ENCODE measurements at places on chromosomes 7 and 10. TPM values are rescaled to one million over a fixed set of nuclear protein-coding genes. Genes with fewer than 3 reads are reported as not detected.
A peak's percentile ranks its signal among the peaks of the same experiment; 100 is the strongest.

Gene ZPBP
- total RNA-seq, result not detected

Gene RTKN2
- total RNA-seq, result 3.7 TPM

Gene CFAP46
- not detected for total RNA-seq

DNA sequence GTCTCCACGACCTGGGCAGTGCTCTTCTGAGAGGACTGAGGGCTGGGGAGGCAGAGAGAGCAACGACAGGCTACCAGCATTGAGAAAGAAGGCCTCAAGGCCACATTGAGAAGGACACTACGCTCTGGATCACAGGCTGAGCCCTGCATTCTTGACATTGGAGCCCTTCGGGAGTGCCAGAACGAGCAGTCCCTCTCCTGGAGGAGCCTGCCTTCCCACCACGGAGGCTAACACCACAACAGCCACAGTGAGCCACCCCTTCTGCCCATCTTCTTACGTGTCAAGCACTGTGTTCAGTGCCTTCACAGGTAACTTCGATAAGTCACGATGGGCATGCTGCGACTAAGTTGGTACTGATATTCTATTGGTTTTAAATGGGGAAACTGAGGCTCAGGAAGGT lies 267.8 kb downstream of the RPS24 start:
- no peak overlapping the region for H3K27ac ChIP-seq
- H3K27me3 ChIP-seq, result peaks cover 11% of the 10 kb centered on the region
- no peaks in the 10 kb centered on the region for H3K36me3 ChIP-seq
- H3K4me1 ChIP-seq, result peaks cover 15% of the 10 kb centered on the region
- no peak overlapping the region for H3K4me3 ChIP-seq
- DNase-seq, result no peak

GRCh38 chr10:84452003-84452402 lies 123.6 kb downstream of the CCSER2 start:
- no peaks in the 10 kb centered on the region for H3K4me1 ChIP-seq
- DNase-seq, result no peak
- peaks cover 21% of the 10 kb centered on the region for H3K36me3 ChIP-seq
- no peak overlapping the region for H3K27ac ChIP-seq
- H3K4me3 ChIP-seq, result no peak overlapping the region

Gene ADAM12
- total RNA-seq, result not detected

- no peak overlapping the region for H3K4me3 ChIP-seq
- no peaks in the 10 kb centered on the region for H3K36me3 ChIP-seq
- H3K27me3 ChIP-seq, result peaks cover 8% of the 10 kb centered on the region
- no peak for DNase-seq
- no peak overlapping the region for H3K27ac ChIP-seq
- peaks cover 5% of the 10 kb centered on the region for H3K4me1 ChIP-seq
These were observed 82.5 kb downstream of the OAT start for GRCh38 chr10:124336186-124336585.

DNA sequence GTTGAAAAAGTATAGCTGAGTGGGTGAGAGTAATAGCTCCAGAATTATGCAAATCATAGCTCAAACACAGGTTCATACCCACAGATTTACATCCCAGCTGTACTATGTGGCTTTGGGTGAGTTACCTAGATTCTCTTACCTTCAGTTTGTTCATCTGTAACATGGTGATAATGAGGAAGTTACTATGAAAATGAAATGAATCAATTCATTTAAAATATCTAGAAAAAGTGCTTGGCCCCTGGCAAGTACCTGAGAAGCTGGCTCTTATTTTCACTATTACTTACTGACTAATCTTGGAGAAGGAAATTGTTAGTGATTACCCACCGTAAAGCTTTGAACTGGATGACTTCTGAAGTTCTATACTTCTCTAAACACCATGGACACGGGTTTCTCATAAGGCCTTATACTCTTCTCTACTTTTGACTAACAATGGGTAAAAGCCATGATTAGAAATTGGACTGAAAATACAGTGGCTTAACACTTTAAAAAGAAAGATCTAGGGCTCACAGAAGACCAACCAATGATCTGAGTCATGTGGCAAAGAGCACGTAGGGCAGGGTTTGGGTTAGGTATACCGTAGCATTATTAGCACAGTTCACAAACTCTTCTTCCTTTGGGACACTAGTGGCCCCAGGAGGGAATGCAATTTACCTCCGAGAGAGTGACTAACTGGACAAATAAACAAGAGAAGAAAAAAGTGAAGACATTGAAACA lies 149.2 kb downstream of the PLPP4 start:
- no peak overlapping the region for H3K4me3 ChIP-seq
- no peak for DNase-seq
- H3K27ac ChIP-seq, result no peak overlapping the region
- H3K4me1 ChIP-seq, result no peaks in the 10 kb centered on the region
- no peaks in the 10 kb centered on the region for H3K36me3 ChIP-seq
- no peaks in the 10 kb centered on the region for H3K27me3 ChIP-seq

DNA sequence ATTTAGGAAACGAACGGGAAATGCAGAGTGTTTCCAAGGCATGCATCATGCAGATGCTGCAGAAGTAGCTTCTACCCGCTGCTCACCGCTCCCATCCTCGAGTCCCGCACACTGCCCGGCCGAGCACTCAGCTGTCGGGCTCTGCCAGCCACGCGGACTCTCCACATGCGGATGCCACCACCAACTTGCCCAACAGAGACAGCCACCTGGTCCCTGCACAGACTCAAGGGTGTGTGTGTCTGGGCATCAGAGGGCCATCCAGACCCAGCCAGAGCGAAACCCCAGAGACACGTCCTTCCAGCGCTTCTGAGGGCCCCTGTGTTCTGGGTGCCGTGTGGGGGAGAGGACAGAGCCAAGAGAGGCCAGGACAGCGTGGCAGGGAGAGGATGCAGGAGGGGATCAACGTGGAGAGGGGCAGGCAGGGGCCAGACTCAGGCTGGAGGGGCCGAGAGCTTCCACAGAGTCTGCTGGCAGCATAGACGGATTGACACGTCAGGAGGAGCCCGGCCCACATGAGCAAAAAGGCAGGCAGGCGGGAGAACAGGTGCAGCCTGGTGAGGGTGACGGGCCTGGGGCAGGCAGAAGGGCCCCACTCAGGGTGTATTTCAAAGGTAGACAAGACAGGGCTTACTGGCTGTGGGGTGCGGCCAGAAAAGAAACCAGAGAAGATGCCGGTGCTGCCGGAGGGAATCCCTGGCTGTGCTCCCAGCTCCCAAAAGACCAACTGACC lies 18.3 kb downstream of the GPER1 start:
- no peak for DNase-seq
- no peak overlapping the region for H3K27ac ChIP-seq
- H3K27me3 ChIP-seq, result no peaks in the 10 kb centered on the region
- no peaks in the 10 kb centered on the region for H3K36me3 ChIP-seq

DNA sequence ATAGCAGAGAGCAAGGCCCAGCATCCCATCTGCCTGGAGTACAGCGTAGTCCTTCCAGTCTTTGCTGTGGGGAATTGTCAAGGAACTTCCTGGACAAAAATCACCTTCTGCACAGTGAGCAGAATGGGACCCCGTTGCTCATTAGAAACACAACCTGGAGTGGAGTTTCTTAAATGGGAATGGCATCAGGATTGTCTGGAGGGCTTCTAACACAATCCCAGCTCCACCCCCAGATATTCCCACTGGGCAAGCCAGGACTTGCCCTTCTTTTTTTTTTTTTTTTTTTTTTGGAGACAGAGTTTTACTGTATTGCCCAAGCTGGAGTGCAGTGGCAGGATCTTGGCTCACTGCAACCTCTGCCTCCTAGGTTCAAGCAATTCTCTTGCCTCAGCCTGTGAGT lies 356.4 kb downstream of the GALNT17 start:
- no peaks in the 10 kb centered on the region for H3K27me3 ChIP-seq
- H3K4me3 ChIP-seq, result no peak overlapping the region
- H3K4me1 ChIP-seq, result no peaks in the 10 kb centered on the region
- no peak overlapping the region for H3K27ac ChIP-seq

DNA sequence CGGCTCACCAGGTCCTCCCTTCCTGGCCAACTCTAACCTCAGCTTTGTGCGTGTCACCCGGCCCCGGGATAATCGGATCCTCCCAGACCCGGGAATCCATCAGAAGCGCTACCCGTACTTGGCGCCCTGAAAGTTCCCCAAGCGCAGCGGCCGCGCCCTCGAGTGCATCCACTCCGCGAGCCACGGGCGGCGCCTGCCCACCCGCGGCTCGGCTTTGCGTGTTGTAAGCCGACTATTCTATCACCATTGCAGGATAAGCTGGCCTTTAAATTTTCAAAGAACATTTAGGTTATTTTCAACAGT lies 35.7 kb upstream of the EBLN1 start:
- peak overlapping the region; percentile 93 for H3K27ac ChIP-seq
- H3K4me1 ChIP-seq, result peaks cover 30% of the 10 kb centered on the region
- H3K27me3 ChIP-seq, result peaks cover 28% of the 10 kb centered on the region
- H3K36me3 ChIP-seq, result peaks cover 7% of the 10 kb centered on the region
- peak overlapping the region; percentile 91 for H3K4me3 ChIP-seq

DNA sequence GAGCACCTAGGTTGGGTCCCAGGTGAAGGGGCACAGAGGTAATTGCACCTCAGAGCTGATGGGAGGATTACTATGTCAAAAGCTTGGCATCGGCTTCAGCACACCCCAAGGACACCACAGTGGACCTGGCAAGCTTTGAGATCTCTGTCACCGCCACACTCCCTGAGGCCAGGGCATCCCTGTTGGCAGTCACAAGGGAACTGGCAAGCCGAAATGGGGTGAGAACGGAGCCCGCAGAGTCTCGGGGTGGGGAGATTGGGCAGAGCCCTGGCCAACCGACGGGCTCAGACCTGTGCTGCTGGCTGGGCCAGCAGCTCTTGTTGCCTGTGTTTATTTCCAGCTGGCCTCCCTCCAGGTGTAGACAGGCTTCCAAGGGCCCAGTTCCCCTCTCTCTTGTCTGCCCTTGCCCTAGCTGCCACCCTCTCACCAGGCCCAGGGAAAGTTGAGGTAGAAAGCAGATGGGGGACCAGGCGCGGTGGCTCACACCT lies 2.5 kb downstream of the HSPB1 start:
- H3K36me3 ChIP-seq, result peaks cover 4% of the 10 kb centered on the region
- no peak overlapping the region for H3K27ac ChIP-seq
- H3K4me1 ChIP-seq, result peaks cover 17% of the 10 kb centered on the region
- no peak for DNase-seq

GRCh38 chr10:75431180-75432111 lies at the start of gene LRMDA:
Gene LRMDA, plus strand, starts transcription at chr10:75431624.
- no peak for DNase-seq
- no peaks in the 10 kb centered on the region for H3K4me1 ChIP-seq
- peaks cover 48% of the 10 kb centered on the region for H3K27me3 ChIP-seq
- peaks cover 2% of the 10 kb centered on the region for H3K36me3 ChIP-seq

- DNase-seq, result no peak
- H3K4me3 ChIP-seq, result peak overlapping the region; percentile 21
- peaks cover 39% of the 10 kb centered on the region for H3K4me1 ChIP-seq
- H3K36me3 ChIP-seq, result no peaks in the 10 kb centered on the region
- H3K27me3 ChIP-seq, result peaks cover 69% of the 10 kb centered on the region
These were observed 164.6 kb upstream of the PPP1R3A start for GRCh38 chr7:114083166-114084001.

DNA sequence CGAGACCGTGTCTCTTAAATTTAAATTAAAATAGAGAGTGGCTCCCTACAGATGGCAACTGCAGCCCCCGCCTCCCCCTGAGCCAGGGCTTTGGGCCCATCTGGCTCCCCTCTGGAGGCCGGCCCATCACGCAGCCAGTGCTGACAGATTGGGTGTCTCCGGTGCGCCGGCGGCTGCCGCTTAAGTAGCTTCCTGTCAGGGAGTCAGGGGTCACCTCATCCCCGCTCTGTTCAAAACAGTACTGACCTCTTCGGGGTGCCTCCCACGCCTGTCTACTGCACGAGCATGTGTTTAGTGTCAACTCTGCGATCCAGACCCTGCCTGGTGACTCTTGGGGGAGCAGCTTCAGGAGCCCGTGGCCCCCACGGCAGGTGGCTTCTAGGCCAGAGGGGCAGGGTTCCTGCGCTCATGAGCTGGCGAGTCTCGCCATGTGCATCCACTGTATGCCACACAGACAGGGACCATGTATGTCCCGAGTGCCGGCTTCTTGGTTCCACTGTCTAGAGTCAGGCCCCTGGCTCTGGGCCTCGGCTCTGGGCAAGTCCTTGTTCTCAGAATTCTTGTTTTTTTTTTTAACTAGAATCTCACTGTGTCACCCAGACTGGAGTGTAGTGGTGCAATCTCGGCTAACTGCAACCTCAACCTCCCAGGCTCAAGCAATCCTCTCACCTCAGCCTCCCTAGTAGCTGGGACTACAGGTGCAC lies 36.1 kb downstream of the KCTD7 start:
- no peaks in the 10 kb centered on the region for H3K4me1 ChIP-seq
- no peak for DNase-seq

- no peak overlapping the region for H3K4me3 ChIP-seq
- no peaks in the 10 kb centered on the region for H3K36me3 ChIP-seq
- no peak overlapping the region for H3K27ac ChIP-seq
- no peaks in the 10 kb centered on the region for H3K4me1 ChIP-seq
- DNase-seq, result no peak
These were observed 429.1 kb downstream of the ACTR3B start for GRCh38 chr7:153188630-153189029.

DNA sequence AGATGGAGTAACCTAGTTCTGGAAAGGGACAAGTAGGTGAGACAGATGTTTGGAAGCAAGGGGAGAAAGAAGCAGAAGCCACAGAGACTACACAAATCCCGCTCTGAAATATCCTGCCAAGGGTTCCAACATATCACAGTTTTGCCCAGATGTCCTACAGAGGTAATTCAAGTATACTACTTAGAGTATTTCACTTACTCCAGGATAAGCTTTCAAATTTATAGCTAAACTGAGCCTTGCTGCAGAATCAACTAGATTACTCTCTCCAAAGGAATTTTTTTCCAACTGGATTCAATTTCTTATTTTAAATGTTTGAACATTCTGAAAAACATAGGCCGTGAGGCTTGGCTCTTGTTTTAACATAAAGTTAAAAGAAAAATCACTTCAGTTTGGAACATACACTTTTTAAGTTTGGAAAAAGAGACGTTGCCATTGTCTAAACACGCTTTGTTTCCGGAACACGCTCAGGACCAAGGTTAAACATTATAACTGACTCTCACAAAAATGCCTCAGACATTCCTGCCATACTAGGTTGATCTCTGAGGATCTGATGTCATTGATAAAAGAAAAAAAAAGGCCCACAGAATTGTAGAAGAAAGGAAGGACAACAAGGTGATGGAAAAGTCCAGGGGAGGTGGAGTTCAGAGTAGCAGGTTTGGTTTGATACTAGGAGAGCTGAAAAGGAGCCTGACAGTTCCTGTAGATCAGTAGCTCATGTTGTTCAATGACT lies 74.8 kb downstream of the FAM185A start:
- no peak for DNase-seq
- H3K4me3 ChIP-seq, result no peak overlapping the region
- H3K27me3 ChIP-seq, result no peaks in the 10 kb centered on the region
- H3K27ac ChIP-seq, result no peak overlapping the region

- no peak for DNase-seq
- no peaks in the 10 kb centered on the region for H3K36me3 ChIP-seq
- no peak overlapping the region for H3K27ac ChIP-seq
- H3K4me1 ChIP-seq, result no peaks in the 10 kb centered on the region
- no peaks in the 10 kb centered on the region for H3K27me3 ChIP-seq
These were observed 36.4 kb downstream of the JAKMIP3 start for GRCh38 chr10:132102071-132102716.

- H3K36me3 ChIP-seq, result no peaks in the 10 kb centered on the region
- peak; percentile 42 for DNase-seq
- H3K4me3 ChIP-seq, result peak within 1 kb of the TSS; percentile 74
These were observed at the start of gene RET for GRCh38 chr10:43076876-43077420. Gene RET, plus strand, starts transcription at chr10:43077069. Its CDS starts 190 bp downstream, at chr10:43077259.

Gene ADD3
- 30.1 TPM for total RNA-seq
